ENCODE measurements at places on chromosomes 2 and 18.

DNA sequence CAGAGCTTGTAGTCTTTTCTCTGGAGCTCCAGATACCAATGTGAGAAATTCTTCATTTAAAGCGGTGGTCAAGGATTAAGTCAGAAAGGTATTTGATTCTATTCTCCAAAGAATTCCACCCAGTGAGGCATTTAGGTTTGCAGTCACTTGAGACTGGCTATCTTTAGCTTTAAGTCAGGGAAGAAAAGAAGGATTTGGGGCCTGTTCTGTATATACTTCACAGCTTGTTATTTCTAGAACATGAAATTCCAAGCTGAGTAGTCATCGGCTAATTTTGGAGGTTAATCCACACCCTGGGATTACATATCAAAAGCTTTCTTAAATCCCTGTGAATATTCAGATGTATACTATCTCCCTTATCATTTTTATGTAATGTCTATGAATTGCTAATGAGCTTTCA lies 39.4 kb downstream of the MYOM1 start:
- DNase-seq = no peak

DNA sequence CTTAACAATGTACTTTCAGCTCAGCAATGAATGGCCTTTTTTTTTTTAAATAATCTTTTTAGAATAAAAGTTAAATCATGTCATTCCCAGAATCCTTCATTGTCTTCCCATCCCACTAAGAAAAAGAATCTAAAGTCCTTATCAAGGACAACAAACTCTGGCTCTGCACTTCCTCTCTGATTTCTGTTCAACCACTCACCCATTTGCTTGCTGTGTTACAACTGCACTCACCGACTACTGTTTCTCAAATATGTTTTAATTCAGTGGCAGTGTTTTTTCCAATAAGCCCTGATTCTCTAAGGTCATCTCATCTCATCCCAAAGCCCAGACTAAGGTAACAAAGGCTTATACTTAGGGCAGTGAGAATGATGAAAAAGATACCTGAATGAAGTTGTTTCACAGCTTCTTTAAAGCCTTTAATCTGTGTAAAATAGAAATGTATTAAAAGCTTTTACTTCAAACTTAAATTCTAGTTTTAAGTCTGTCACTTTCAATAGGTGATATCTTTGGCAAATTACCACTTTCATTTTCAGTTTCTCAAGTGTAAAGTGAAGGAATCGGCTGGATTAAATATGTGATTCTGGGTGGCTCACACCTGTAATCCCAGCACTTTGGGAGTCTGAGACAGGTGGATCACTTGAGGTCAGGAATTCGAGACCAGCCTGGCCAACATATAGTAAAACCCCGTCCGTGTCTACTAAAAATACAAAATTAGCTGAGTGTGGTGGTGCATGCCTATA lies 87.6 kb downstream of the RBBP8 start:
- DNase-seq = no peak

DNA sequence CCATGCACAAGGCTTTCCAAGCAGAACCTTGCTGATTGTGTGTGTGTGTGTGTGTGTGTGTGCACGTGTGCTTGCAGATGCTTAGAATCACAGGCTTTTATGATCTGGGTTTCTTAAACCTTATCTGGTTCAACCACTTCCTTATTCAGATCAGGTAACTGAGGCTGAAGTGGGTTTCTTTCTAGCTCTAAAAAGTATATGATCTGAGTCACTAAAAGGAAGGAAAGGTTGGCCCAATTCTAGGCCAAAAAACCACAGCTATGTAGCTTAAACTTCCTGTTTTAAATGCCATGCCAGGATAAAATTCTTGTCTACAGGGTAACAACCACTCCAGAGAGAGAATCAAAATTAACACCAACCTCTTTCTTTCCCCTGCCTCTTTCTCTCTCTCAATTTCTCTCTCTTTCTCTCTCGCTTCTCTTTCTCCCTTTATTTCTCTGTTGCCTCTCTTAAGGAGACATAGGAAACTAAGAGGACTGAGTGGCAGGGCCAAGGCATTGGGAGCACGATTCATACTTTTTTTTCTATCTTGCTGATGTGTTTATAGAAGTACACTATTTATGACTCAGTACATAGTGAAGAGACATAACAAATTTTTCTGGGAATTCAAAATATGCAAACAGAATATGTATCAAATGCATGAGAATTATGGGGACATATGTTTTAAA lies 140.3 kb downstream of the TRIB2 start:
- no peak for DNase-seq

GRCh38 chr2:127410871-127411652 lies 7.2 kb upstream of the PROC start:
- DNase-seq = no peak

GRCh38 chr2:134459706-134460406 lies 206.0 kb downstream of the MGAT5 start:
- DNase-seq = no peak

All from right atrium auricular region (tissue), 2 donors.